ENCODE measurements at places on chromosomes 7 and 10.

GRCh38 chr7:130334274-130334673 lies 10.3 kb upstream of the CPA5 start:
- no peak for DNase-seq

GRCh38 chr7:18721429-18721828 lies 225.9 kb downstream of the HDAC9 start:
- DNase-seq, result no peak

DNA sequence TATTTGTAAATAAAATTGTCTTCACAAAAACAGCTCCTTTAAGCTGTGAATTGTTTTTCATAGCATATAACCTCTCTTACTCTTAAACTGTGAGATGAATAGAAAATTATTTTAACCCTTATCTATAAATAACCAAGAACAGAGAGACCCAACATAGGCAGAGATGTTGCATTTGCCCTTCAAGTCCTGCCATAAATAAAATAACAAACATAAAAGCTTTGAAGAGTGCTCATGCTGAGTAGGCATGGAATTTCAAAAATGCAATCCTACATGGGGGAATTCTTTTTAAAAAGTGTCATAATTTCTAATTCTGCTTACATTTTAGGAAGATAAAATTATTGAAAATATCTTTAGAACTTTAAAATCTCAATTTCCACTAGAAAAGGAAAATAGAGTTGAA lies 124.1 kb upstream of the FERD3L start:
- DNase-seq, result no peak

- no peak for DNase-seq
These were observed 52.9 kb downstream of the ZNF22 start for GRCh38 chr10:45053569-45054100.

DNA sequence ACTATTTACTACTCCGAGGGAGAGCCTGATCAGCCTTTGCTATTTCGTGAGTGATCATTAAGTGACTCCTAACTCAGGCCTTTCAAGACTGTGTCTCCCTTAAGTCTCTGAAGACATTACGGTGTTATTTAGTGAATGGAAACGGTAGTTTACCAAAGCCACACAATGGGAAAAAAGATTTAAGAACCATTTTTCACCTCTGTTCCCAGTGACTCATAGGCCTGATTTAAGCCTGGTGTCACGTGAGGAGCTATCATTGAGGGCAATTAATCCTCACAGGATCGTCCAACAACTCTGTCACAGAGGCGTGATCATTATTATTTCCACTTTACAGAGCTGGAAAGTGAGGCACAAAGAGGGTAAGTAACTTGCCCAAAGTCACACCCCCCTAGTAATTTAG lies 20.3 kb downstream of the C10orf90 start:
- no peak for DNase-seq

DNA sequence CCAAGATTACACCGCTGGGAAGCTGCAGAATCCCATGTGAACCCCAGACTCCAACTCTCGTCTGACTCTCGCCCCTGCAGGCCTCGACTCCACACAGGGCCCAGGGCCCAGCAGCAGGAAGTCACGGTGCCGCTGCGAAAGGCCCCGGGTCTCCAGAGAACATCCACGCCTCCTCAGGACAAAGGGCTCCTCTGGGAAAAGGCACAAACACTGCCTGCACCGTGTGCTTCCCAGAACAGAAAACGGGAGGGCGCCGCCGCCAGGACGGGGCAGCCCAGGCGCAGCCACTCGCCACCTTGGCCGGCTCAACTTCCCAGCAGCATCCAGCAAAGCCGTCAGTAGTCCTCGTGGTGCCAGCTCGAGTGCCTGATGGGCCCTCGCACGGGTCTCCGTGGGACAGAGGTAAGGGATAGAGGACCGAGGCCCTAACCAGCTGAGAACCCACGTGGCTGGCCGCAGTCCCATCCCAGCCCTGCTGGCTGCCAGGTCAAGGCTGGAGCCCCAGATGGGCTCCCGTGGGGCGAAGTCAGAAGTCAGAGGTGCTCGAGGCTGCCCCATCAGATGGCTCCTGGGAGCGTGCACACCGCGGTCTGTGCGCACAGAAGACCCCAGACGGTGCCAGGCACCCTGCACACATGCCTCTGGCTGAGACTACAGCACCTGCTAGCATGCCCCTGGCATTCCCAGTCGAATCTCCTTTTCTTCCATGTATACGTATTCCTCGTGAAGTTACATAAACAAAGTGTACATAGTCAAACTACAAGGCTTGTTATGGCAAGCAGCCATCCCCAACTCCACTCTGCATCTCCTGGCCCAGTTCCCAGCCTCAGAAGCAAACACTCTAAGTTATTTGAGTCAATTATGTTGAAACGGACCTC lies 60.2 kb downstream of the MAD1L1 start:
- DNase-seq, result no peak

- no peak for DNase-seq
These were observed 2.0 kb downstream of the RELN start for GRCh38 chr7:103987451-103987850.
